CD4-positive, alpha-beta T cell treated with Interleukin-15 for 4 hours (primary cell): ENCODE measurements at places on chromosomes 12 and 14.
A peak's percentile ranks its signal among the peaks of the same experiment; 100 is the strongest.

DNA sequence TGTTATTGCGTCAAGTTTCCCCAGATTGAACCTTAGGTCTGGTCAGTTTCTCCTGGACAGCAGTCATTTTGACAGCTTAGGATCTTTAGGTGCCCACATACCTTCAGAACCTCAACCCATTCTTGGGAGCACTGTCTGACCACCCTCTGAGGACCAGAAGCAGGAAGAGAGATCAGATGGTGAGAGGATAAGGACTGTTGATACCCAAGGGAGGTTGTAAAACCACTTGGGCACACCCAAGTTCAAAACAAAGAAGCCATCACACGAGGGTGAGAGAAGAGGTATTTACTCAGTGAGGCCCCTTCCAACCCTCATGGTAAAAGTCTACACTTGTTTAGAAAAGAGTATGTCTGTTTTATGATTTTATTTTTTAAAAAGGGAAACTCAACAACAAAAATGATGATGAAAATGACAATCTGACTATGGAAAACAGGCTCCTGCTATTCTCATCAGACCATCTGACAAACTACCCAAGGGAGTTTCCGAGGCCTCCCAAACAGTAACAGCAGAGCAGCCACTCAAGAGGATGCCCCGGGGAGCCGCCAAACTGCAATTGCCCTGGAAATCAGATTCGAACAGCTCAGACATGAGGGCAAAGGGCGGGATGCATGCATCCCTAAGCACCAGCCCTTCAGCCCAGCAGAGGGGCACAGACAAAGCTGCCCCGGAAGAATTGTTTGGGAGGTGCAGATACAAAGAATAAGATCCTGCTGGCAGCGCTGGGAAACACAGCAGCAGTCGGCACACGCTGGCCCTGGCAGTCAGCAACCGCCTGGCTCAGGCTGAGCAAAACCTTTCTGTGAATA is 162.6 kb upstream of the PLEKHG7 start:
- DNase-seq = peak; percentile 28

GRCh38 chr12:125586441-125586840 is 521.2 kb downstream of the AACS start:
- no peak for DNase-seq

GRCh38 chr12:3681595-3682061 is 71.3 kb downstream of the CRACR2A start:
- DNase-seq = no peak

DNA sequence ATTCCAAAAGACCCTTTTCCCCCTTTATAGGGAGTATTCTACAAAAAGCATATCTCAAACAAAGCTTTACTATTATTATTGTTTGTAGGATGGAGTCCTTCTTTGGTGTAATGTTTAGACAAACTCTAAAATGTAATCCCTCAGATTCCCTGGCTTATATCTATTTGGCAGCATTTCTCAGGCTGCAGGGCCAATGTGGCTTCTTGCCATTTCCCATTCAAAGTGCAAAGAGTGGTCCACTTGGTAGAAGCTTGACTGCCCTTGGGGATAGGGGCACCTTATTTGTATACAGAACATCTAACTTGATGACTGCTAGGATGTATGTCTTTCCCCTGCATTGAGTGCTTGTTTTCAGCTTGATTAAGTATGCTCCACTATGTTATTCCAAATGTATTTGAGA is 242.7 kb downstream of the PRKD1 start:
- no peak for DNase-seq

DNA sequence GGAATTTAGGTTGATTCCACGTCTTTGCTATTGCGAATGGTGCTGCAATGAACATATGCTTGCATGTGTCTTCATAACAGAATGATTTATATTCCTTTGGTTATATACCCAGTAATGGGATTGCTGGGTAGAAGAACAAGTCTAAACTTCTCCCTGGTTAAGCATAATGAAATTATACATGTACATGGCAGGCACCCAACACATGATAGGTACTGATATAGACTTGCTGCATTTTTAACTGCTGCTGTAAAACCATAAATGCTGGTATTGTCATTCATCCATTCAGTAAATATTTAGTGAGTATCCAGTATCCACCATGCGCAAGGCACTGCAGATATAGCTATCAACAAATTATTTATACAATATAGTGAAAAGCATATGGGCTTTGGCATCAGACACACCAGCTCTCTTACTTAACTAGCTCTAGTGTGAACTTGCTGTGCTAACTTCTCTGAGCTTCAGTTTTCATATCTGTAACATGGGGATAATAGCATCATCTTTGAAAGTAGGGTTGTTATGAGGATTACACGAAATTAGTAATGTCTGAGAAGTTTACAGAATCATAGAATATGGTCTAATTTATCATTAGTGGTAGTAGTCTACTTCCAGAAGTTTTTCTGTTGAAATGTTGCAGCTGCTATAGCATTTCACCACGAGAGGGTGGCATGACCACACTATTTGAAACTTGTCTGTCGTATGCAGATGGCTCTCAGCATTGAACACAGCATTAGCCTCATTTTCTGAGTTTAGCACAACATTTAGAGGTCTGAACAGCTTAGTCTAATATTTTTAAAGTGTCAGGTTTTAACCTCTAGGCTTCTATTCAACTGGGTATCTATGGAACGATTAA is 32.0 kb upstream of the SEL1L start:
- no peak for DNase-seq

GRCh38 chr12:77388445-77389265 is 323.3 kb upstream of the E2F7 start:
- no peak for DNase-seq

DNA sequence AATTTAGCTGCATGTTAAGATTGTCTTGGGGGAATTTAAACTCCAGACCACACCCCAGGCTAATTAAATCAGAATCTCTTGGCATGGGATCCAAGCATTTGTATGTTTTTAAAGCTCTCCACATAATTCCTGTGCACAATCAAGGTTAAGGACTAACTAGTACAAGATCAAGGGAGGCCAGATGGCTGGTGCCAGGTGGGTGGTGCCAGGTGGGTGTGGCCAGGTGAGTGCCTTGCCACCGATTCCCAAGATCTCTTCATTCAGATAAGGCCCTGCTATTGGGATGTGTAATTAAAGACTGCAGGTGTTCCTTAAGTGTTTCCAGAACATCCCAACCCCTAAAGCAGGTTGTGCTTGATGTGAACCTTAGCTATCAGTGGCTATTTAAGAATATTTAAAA is 75.1 kb downstream of the NRXN3 start:
- no peak for DNase-seq

DNA sequence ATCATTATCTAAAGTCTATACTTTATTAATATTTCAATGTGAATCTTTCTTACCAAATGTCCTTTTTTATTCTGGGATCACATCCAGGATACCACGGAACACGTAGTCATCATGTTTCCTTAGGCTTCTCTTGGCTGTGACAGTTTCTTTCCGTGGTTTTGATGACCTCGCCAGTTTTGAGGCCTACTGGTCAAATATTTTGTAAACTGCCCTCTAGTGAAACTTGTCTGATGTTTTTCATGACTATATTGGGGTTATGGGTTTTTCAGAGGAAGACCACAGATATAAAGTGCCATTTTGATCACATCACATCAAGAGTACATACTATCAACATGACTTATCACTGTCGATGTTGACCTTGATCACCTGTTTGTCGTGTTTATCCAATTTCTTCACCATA is 14.1 kb upstream of the SERPINA6 start:
- DNase-seq = no peak

DNA sequence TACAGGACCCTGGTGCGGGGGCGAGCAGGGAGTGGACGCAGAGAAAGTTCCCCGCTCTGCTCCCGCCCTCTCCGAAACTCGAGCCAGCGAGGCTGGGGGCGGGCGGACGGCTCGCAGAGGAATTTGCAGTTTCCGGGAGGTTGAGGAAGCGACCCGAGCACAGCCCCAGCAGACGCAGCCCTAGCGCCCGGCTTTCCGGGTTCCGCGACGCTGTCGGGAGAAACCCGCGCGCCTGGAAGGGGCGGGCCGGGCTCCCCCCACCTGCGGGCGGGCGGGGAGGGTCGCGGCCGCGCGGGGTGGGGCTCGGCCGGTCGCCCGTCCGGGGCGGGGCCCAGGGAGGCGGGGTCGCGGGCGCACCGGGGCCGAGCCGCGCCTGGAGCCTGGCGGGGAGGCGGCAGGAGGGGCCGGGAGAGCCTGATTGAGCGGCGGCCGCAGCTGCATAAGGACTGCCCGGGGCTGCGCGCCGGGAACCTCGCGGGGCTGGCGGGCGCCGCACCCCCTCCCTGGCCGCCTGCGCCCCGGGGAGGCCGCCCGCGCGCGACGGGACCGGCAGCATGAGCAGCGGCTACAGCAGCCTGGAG is at the start of gene RASSF3:
Gene RASSF3, plus strand, starts transcription at position 417 of the 581 bp plus-strand sequence. Its CDS starts 138 bp downstream, at position 555.
- peak; percentile 72 for DNase-seq

DNA sequence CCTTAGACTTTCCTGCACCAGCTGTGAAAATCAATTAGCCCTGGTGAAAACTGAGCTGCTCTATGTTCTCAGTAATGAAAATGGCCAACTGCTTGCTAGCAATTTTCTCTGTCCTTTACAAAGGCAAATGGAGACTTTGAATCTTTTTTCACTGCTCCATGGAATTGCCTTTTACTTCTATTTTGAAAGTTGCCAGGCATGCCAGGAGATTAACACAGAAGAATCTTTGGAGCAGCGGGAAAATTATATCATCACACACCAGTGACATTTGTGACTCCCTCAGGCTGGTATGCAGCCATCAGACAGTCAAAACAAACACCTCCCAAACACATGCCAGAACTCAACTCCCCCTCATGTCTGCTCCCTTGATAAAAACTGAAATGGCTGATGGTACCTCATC is 872.0 kb upstream of the FLRT2 start:
- no peak for DNase-seq

GRCh38 chr14:68580671-68581070 is 212.2 kb downstream of the ZFP36L1 start:
- DNase-seq = no peak

DNA sequence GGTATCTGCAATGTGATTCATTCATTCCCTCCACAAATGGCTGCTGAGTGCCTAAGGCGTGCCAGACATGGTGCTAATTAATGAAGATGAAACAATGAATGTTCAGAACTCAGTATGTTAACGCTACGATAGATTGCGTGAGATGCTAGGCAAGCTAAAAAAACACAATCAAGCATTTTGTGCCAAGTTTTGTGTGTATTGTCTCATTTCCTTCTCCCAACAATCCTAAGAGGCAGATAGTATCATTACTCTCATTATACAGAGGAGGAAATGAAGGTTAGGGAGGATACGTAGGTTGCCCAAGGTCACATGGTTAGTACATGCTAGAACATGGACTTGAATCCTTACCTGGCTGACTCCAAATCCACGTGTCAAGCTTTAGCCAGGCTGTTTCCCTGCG is 264.4 kb downstream of the EFCAB11 start:
- no peak for DNase-seq

DNA sequence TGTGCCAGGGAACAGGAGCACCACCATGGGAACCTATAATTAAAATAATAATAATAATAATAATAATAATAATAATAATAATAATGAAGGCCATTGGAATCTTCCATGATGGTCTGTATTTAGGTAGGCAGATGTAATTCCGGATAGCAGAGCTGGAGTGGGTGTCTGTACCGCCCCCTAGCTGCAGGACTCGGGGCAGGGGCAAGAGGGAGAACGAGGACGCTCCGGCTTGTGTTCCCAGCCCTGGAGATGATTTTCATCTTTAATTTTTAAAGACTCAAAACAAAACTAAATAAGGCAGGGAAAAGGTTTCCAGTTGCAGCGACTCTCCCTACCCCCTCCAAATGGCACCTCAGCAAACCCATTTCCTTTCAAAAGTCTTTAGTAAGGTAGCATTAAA is 501.1 kb downstream of the VRK1 start:
- DNase-seq = no peak

DNA sequence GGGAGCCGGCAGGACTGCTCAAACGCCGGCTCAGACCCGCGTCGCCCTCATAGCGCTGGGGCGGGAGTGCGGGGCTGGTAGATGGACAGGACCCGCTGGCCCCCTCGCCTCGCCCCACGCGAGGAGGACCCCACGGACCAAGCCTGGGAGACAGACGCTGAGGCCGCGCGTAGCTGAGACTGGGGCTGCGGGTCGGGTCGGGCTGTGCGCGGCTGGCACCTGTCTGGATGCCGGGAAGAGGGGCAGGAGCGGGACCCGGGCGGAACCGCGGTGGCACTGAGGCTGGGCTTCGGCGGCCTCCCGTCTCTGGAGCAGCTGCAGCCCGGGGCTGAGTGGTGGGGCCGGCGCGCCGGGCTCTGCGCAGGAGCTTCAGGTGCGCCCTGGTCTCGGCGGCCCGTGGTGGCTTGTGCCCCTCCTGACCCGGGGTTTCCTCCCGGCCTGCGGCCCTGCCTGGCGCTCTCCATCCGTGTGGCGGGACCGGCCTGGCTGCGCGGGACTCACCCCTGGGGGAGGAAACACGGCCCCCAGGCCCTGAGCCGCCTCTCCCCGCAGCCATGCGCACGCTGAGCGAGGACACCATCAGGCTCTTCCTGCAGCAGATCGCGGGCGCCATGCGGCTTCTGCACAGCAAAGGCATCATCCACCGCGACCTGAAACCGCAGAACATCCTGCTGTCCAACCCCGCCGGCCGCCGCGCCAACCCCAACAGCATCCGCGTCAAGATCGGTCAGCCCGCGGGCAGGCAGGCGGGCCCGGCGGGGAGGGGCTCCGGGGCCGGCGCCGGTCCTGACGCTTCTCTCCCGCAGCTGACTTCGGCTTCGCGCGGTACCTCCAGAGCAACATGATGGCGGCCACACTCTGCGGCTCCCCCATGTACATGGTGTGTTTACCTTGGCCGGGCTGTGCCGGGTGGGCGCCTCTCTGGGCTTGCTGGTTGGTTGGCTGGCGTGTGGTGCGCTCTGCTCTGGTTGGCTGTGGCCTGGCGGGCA is 14.0 kb downstream of the ULK1 start:
- no peak for DNase-seq

DNA sequence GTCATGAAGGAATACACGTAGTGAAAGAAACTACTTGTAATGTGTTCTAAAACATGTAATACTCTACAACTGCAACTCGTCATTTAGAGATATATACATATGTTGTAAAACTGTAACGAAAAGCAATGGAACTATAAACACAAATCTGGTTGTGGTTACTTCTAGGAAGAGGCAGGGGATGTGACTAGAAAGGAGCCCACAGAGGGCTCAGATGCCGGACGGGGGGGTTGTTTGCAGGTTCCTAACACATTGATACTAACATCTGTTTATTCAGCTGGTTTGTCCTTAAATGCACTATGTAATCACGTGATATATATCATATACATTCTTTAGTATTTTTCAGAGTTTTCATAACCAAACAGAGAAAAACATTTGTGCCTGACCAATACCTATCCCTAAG is 16.1 kb upstream of the ANHX start:
- no peak for DNase-seq

DNA sequence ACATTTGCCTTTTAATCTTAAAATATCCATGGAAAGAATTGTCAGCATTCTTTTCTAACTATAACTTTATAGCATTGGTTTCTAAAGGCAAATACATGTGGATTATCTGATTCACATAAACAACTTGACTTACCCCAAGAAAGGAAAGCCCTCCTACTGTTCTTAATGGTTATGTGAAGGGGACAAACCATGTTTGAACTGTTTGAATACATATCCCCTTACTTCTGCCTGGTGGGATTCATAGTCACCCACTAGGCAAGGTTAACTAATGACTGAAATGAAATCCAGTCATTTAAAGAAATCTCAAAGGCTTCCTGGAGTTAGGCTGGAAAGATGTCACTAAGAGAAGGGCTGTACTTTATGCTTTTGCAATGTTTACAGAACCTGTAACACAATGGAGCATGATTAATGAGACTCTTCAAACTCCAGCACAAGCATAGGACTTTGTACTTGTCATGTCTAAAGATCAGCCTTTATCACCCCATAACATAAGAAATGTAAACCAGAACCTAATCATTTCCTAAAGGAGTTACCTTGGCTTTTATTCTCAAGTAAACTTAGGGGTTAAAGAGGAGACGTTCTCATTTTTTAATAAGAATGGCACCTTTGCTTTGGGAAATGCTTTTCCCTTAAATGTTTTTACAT is 10.2 kb upstream of the FLRT2 start:
- DNase-seq = no peak

- no peak for DNase-seq
These were observed 42.0 kb downstream of the LTBP2 start for GRCh38 chr14:74569806-74570591.
